Esophagus muscularis mucosa (tissue), 4 donors: ENCODE measurements at places on chromosomes 4 and X.

DNA sequence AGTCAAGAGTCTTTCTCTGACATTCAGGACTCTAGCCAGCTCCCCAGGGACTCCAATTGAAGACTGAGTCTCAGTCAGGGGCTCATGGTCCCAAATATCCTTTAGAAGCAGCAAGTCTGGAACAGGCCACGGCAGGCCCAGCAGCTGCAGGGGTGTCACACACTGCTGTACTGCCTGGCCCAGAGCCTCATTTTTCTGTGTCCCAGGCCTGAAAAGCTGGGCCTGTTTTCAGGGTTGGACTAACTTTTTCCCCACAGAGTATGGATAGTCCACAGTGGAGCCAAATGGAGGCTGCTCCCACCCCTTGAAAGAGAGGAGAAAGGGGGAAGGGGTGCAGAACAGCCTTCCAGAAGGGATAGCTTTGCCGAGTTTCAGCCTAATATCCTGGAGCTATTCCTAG lies 146.8 kb upstream of the NALF2 start:
- no peak for DNase-seq

- no peak for DNase-seq
Observed at GRCh38 chr4:183610033-183610432, 49.0 kb downstream of the RWDD4 start.

DNA sequence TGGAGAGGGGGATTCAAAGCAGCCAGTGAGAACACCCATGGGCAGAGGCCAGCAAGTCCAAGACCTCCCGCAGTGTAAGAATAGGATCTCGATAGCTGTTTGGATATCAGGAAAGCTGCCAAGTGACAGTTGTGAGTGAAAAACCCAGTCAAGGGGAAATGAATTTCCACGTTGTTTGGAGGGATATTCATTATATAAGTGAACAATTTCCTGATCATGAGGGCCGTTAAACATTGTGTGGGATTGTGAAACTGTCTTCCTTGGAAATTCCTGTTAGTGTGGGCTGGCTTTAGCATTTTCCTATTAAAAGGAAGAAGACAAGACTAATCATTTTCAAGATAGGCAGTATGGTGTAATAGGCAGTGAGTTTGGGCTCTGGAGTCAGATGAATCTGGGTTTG lies 15.0 kb downstream of the CLDN2 start:
- DNase-seq, result no peak

GRCh38 chrX:15848576-15848975 lies 6.0 kb downstream of the AP1S2 start:
- no peak for DNase-seq

GRCh38 chrX:13764281-13764680 lies 29.7 kb downstream of the OFD1 start:
- no peak for DNase-seq

GRCh38 chr4:110122201-110122600 lies 76.2 kb downstream of the ELOVL6 start:
- DNase-seq, result no peak

DNA sequence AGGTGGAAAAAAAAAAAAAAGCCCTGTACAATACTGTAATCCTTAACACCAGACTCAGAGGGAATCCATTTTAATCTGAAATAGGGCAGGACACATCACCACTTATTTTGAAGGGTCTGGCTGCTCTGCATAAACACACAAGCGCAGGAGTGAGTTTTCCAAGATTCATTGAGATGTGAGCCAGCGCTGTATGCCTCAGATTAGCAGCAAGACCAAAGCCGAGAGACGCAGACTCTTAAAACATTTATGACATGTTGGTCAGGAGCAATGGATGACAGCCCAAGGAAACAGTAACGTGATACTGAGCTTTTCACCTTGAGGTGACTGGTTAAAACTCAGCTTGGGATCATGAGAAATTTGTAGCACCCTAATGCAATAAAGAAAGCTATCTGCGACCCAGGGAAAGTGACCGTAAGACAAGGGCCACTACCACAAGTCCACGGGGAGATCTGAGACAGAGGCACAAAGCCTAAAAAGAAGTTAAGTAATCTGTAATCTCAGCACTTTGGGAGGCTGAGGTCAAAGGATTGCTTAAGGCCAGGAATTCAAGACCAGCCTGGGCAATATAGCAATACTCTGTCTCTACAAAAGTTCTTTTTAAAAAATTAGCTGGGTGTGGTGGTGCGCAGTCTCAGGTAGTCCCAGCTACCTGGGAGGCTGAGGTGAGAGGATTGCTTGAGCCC lies 210.6 kb downstream of the COL25A1 start:
- DNase-seq, result no peak

GRCh38 chrX:51494409-51494808 lies 2.0 kb downstream of the NUDT11 start:
- no peak for DNase-seq
